Transverse colon (tissue), 4 donors: ENCODE measurements at places on chromosomes 3 and 15.

- no peaks in the 10 kb centered on the region for H3K27me3 ChIP-seq
- peaks cover 8% of the 10 kb centered on the region for H3K4me1 ChIP-seq
- no peak overlapping the region for H3K27ac ChIP-seq
These were observed 35.7 kb upstream of the GRAMD1C start for GRCh38 chr3:113802795-113803455.

DNA sequence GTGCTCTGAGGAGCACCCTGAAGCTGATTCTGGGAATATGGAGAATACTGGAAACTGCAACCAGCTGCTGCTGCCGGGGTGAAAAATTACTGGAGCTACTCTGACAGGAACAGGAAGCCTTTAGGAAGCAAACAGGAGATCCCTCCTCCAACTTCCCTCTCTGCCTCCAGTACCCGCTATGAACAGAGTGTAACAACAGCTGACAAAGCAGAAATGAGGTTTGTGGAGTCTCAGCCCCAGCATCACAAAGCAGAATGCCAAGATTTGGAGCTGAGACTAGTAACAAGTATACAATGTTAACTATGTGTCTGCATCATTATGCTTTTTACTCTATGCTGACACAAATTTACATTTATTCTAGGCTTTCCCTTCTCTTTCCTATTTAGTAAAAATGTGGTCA, 22.7 kb upstream of the PIAS1 start:
- H3K4me1 ChIP-seq, result no peaks in the 10 kb centered on the region
- DNase-seq, result no peak
- H3K36me3 ChIP-seq, result no peaks in the 10 kb centered on the region
- no peaks in the 10 kb centered on the region for H3K27me3 ChIP-seq

GRCh38 chr3:7367968-7368367, 507.1 kb downstream of the GRM7 start:
- no peaks in the 10 kb centered on the region for H3K4me1 ChIP-seq
- no peak overlapping the region for H3K4me3 ChIP-seq
- H3K36me3 ChIP-seq, result no peaks in the 10 kb centered on the region
- H3K27me3 ChIP-seq, result no peaks in the 10 kb centered on the region
- DNase-seq, result no peak
- no peak overlapping the region for H3K27ac ChIP-seq

DNA sequence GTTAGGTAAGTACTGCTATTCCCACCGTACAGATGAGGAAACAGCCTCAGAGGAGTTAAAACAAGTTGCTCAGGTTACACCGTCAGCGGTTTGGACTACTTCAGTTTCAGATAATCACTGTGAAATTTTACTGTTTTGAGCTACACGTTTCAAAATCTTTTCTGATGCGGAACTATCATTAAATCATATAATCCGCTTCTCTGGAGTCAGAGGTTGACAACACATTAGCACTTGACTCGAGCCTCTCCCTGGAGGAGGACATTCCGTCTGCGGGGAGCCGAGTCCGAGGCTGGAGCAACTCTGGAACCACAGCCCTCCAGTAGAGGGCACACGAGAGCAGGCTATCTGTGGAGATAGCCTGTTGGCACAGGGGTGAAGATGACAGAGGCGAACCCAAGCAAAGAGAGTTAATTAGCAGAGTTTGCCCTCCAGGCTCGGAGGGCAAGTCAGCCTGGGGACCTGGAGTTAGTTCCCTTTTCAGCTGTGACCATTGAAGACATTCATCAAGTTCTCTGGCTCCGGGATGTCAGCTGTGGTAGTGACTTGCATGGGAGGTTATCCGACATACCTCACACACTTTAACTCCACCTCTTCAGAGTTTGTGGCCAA, 131.2 kb downstream of the IGF1R start:
- no peaks in the 10 kb centered on the region for H3K27me3 ChIP-seq
- no peak overlapping the region for H3K4me3 ChIP-seq
- peak; percentile 88 for DNase-seq
- no peaks in the 10 kb centered on the region for H3K36me3 ChIP-seq

DNA sequence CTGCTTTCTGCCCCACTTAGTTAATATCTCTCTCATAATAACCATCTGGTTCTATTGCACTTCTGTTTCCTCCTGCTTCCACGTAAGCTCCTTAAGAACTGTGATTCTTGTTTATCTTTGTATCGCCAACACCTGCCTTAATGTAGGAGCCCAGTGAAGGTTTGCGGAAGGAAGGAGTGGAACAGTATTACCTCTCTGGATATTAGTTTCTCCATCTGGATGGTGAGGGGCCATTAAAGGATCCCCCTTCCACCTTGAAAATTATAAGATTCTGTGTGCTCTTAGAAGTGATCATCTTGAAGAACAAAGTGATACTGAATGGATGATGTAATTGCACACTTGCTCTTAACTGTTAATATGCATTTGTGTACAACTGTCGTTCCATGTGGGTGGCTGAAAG, 2.2 kb downstream of the CHRNA5 start:
- H3K4me1 ChIP-seq, result peaks cover 5% of the 10 kb centered on the region
- no peak for DNase-seq
- H3K27me3 ChIP-seq, result peaks cover 15% of the 10 kb centered on the region
- no peaks in the 10 kb centered on the region for H3K36me3 ChIP-seq
- no peak overlapping the region for H3K4me3 ChIP-seq
- H3K27ac ChIP-seq, result no peak overlapping the region

DNA sequence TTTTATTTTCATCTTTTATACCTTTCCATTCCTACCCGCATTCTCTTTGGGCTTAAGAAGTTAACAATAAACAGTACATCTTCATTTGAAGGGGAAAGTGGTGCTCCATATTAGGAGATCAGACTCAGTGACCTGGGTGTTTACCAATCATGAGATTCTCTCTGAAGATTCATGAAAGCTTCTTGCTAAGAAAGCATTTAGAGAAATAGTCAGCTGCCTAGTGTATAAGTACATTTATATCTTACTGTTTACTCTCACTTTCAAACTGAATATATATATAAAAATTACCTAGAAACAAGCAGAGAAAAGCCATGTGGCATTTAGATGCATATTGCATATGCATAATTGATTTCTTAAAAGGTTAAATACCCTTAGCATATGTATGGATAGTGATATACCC, 100.5 kb downstream of the KCNH8 start:
- H3K4me1 ChIP-seq, result no peaks in the 10 kb centered on the region
- DNase-seq, result no peak
- H3K27me3 ChIP-seq, result no peaks in the 10 kb centered on the region
- H3K4me3 ChIP-seq, result no peak overlapping the region
- H3K27ac ChIP-seq, result no peak overlapping the region

DNA sequence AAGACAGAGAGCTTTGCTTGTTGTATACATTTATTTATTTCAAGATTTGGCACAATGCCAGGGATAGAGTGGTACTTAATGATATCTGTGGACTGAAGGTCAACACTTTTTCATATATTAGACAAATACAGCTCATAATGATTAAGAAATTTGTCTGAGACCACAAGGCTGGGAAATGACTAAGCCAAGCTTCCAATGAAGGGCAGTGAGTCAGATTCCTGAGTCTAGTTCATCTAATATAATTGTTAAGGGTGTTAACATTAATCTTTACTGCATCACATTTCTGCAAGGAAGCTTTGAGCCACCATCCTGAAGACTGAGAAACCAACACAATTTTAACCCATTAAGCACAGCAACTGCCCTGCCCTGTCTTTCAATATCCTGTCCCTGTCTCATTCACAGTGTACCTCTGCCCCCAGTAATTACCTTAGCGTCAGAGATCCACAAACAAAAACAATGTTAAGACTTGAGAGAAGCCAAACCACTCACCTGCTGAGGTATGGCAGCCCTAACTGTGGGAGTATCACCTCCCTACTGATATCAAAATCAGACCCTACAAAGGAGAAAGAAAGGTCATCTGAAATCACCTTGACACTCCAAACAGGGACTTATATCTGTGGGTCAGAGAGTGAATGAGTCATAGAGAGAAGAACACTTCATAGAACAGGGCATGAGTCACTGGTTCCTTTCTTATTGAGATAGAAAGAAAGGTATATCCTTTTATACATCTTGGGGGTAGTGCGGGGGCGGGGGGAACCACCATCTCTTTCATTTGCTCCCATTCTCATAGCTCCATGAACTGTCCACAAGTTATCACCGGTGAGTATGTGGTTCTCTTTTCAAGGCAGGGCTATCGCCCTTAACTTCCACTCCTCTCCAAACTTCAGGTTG, 74.7 kb downstream of the MAGI1 start:
- H3K4me3 ChIP-seq, result no peak overlapping the region
- no peaks in the 10 kb centered on the region for H3K36me3 ChIP-seq
- peak overlapping the region; percentile 50 for H3K27ac ChIP-seq
- no peaks in the 10 kb centered on the region for H3K4me1 ChIP-seq
